SK-N-MC (cell line): ENCODE measurements at places on chromosomes 1 and 21.

DNA sequence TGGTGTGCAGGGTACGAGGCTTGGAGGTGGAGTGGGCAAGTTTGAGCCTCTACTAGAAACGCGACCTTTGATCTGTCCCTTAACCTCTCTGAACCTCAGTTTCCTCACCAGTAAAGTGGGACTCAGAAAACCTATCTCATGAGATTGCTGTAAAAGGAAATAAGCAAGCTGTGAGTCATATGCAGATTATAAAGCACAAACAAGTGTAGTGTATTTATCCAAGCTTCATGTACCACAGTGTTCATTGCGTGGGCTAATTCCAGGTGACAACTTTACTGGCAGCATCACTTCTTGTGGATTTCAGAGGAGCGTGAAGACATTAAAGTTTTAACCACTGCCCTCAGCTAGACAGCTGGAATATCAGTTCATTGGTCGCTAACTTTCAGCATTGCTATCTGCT is 44.4 kb downstream of the ZNF697 start:
- no peak for DNase-seq

- DNase-seq: no peak
Observed at GRCh38 chr1:111602302-111602701, 17.3 kb upstream of the RAP1A start.

DNA sequence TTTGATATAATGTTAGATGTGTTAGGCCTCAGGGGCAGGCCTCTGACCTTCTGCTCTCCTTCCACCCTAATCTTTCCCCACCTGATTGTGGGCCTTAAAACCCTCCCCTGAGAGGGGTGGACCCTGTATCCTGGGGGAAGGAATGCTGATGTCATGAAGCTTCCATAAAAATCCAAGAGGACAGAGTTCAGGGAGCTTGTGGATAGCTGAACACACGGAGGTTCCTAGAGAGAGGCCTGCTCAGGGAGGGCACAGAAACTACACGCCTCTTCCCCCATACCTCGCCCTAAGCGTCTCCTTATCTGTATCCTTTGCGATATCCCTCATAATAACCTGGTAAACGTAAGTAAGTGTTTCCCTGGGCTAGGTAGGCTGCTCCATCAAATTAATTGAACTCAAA is 4.3 kb downstream of the MFN2 start:
- no peak for DNase-seq

- DNase-seq: no peak
Observed at GRCh38 chr1:19382222-19382621, 70.1 kb downstream of the SLC66A1 start.

- peak; percentile 18 for DNase-seq
Observed at GRCh38 chr1:239976130-239976968, 115.3 kb upstream of the FMN2 start.

DNA sequence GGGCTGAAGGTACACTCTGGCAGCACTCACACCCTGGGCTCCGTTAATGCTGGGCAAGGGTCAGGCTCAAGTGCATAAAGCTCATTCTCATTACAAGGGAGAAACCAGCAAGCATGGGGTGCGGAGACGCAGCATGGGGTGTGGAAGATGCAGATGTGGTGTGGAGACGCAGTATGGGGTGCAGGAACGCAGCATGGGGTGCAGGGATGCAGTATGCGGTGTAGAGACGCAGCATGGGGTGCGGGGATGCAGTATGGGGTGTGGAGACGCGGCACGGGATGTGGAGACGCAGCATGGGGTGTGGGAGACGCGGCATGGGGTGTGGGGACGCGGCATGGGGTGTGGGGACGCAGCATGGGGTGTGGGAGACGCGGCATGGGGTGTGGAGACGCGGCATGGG is 390.7 kb downstream of the NPHP4 start:
- no peak for DNase-seq

DNA sequence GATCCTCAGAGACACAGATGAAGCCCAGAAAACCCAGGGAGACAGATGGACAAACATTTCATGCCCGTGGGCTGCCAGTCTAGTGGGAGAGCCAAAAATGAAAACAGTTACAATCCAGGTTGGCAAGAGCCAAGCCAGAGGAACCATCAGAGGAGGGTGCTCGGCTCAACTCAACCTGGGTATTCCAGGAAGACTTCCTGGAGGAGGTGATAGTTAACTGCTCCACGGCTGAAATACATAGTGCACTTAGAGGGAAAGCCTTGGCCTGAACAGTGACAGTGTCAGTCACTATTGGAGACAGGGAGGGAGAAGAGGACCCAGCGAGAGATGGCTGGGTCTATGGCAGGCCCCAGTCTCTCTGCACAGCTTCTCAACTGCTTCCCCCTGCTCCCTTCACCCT is 1.9 kb downstream of the ARHGEF19 start:
- DNase-seq: no peak

- DNase-seq: no peak
Observed at GRCh38 chr1:171739656-171740055, 2.2 kb downstream of the VAMP4 start.

DNA sequence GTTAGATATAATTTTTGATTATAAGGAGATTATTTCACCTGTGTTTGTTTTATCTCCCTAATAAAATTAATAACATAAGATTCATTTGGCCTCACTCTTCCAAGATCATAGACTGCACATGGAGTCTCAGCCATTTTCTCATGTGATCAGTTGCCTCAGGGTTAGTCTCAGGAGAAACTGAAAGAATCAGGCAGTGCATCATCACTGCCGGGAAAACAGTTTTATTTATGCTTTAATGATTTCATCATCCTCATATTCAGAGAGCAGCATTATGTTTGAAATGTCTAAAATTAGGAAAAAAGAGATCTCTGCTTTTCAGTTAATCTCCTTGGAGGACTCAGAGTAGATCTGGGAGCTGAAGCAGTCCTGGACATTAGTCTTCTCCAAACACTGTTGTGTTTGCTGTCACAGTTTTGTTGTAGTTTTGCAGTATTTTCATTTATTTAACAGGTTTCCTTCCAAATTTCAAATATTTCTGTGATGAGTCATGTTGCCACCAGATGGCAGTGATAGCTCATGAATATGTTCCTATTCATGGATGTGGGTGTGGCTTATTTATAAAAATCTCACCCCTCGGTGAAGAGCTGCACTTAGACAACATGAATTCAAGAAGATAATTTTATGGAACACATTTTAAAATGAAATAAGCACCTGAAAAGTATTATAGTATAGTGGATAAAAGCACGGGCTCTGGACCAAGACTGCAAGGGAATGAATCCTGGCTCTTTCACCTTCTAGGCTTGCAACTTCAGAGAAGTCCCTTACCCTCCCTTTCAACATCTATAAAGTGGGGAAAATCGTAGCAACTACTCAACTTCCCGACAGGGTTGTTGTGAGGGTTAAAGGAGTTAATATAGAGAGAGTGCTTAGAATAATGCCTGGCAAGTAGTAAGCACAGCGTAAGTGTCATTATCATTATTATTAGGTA is 31.2 kb downstream of the CHD1L start:
- DNase-seq: peak; percentile 62

DNA sequence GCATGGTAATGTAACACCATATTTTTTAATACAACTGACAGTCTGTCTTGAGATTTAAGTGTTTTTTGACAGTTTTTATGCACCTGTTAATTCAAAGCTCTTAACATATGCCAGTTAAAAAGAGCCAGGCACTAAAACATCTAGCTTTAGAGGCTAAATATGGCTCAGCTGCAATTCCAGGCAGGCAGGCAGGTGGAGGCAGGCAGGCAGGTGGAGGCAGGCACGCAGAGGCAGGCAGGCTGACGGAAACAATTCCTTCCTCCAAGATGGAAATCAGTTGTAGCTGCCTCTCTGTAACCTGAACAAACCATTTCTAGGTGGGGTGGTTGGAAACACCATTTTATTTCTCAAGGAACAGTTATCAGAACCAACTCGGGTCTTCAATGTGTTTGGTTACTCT is 51.2 kb downstream of the GORAB start:
- no peak for DNase-seq

GRCh38 chr1:229027622-229028182 is 243.2 kb upstream of the RAB4A start:
- no peak for DNase-seq

DNA sequence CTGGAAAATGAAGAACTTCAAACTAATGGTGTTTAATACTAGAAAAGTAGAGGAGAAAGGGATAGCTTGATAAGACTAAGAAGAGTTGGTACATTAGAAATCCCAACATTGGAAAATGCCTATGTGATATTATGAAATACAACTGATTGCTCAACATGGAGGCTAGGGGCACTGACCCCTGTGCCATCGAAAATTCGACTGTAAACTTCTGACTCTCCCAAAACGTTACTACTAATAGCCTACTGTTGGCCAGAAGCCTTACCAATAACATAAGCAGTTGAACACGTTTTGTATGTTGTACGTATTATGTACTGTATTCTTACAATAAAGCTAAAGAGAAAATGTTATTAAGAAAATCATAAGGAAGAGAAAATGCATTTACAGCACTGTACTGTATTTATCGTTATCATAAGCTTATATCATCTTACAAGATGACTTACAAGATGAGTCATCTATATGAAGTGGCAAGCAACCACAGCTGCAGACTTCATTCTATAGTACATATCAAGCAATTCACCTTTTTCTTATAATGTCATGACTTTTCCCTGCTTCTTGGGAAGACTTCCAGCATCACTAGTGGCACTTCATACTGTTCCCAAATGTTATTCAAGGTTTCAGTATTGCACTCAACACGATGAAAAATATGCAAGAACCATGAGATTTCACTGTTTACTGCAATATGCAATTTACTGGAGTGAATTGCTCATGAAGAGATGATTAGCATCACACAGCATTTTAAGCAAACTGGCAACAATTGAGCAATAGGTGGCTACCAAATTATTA is 12.9 kb upstream of the CTSK start:
- no peak for DNase-seq

DNA sequence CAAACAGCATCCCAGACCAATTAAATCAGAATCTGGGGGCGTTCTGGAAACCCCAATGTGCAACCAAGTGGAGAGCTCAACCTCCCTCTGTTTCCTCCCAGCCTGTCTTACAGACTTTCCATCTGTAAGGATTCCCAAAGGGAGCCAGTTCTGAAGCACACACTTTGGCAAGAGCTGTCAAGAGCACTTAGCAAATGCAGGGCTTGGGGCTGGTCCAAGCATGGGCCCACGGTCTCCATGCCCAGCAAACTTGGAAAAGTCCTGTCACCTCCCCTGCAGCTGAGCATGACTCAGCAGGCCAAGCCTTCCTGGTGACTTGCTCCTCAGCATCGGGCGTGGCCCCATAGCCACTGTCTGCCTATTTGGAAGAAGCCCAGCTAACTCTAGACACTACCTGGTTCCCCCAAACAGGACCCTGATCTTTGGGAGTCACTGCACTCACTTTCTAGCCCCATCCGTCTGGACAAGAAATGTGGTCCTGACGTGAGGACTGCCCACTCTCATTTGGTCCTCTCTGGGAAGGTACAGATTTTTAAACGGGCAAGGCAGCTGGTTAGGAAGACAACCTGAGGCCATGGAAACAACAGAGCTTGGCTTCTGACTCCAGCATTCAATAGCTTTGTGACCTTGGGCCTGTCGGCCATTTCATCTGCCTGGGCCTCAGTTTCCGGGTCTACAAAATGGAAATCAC is 16.9 kb downstream of the SLC2A1 start:
- no peak for DNase-seq

DNA sequence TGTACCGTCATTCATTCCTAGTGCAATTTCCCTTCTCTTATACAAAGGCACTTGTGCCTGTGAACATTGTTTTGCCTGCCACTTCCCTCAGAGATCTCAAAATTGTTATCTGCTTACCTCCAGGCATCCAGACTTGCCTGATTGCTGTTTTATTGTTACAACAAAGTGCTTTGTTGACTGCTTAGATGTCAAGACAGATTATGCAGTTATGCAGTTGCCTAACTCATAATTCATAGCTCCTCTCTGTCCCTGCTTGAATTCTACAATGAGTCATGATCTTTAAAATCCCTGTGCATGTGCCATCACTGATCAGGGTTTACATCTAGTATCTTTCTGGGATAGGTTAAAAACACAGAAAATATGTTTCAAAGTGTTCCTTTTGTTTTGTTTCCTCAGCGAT is 24.5 kb downstream of the CXADR start:
- DNase-seq: no peak

DNA sequence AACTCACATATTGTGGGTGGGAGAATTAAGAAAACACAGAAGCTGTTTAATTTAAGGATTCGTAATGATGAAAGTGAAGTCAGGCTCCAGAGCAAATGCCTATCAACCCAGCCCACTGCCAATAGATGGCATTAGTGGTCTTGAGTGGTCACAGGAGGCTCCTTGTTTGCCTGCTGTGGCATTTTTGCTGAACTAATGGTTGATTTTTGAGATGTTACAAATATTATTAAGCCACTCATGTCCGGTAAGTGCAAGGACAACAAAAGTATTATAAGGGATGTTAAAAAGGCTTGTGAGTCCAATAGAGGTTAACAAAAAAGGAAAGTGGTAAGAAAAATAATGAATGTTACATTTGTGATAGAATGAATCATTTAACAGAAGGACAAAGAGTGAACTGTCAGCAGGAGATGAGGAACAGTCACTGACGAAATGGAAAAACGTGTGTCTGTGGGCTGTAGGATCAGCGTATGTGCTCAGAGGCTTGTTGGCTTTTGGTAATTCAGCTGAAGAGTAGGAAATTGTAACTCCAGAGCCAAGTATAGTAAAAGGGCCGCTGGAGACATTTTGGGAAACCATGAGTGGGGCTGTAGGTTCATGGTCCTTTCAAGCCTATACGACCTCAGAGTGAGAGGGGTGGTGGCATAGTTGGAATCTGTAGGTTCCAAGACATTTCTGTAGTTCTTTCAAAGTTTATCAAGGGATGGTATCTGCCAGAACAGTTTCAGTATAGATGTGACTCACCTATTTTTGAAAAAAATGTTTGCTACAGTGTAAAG is 11.2 kb downstream of the SFT2D2 start:
- no peak for DNase-seq

DNA sequence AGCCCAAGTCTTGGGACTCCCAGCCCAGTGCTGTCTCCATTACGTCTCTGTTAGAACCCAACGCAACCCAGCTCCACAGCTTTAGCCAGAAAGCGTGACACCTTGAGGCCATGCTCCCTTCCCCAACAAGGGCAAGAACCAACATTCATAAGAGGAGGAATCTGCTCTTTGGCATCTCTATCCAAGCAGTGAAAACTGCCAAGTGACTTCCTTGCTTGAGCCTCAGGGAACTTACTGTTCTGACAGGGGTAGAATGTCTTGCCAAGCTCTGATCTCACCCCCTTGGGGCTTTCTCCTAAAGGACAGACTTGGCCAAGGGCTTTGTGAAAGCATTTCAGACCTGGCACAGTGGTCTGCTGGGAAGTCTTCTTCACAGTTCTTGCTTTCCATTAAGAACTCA is 56.6 kb downstream of the SYT6 start:
- no peak for DNase-seq

- no peak for DNase-seq
Observed at GRCh38 chr1:189356206-189356605, 1121.5 kb downstream of the BRINP3 start.

DNA sequence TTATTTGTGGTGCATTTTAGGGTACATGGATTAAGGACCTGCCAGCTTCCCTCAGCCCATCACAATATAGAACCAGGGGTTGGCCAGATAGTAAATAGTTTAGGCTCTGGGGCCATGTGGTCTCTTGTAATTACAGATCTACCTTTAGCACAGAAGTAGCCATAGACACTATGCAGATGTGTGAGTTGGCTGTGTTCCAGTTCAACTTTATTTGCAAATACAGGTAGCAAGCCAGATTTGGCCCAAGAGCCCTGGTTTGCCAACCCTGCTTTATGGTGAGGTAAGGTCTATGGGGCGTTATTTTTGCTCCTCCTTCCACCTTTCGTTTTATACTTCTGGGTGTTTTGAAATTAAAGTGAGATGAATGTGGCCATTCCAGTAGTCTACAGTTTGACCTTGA is 48.7 kb downstream of the MRPS6 start:
- DNase-seq: no peak
